Cardiac muscle cell (in vitro differentiated cells and primary cell): ENCODE measurements at places on chromosomes 5 and 9. TPM values are rescaled to one million over a fixed set of nuclear protein-coding genes. Genes with fewer than 3 reads are reported as not detected.

The SPATA31A5 gene
- polyA plus RNA-seq, result not detected in 2 replicates

The RASGRF2 gene
- 0.33 and 0.72 TPM in 2 replicates for polyA plus RNA-seq

The HTR1A gene
- polyA plus RNA-seq, result not detected in 2 replicates

The LCN10 gene
- polyA plus RNA-seq, result 0.25 and 0.71 TPM in 2 replicates

The SLC6A18 gene
- polyA plus RNA-seq, result not detected in 2 replicates

The TEX53 gene
- polyA plus RNA-seq, result not detected in 2 replicates

The CARTPT gene
- not detected in 2 replicates for polyA plus RNA-seq

The SHOC1 gene
- 0.12 and 0.37 TPM in 2 replicates for polyA plus RNA-seq

The GABRP gene
- 0.46 TPM in 1 of 2 replicates, not detected in the other for polyA plus RNA-seq

DNA sequence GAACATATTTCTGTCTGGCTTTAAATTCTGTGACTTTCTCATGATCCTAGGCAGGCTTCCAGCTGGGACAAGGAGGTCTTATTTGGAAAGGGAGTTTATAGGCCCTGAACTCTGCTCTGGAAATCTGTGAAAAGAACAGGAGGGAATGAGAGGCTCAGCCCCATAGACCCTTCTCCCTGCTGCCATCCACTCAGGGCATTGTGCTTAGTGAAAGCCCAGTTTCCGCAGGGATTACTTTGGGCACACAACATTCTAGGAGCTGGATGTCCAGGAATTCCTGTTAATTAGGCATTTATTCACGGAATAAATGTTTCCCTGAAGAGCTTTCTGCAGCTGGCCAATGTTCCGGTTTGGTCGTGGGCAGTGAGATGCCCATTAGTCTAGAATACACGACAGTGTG, 32.7 kb upstream of the COL15A1 start:
- DNase-seq, result no peak
- no peak overlapping the region for H3K27ac ChIP-seq
- no peaks in the 10 kb centered on the region for H3K4me1 ChIP-seq
- H3K4me3 ChIP-seq, result no peak overlapping the region
- no peaks in the 10 kb centered on the region for H3K27me3 ChIP-seq
- no peaks in the 10 kb centered on the region for H3K36me3 ChIP-seq

DNA sequence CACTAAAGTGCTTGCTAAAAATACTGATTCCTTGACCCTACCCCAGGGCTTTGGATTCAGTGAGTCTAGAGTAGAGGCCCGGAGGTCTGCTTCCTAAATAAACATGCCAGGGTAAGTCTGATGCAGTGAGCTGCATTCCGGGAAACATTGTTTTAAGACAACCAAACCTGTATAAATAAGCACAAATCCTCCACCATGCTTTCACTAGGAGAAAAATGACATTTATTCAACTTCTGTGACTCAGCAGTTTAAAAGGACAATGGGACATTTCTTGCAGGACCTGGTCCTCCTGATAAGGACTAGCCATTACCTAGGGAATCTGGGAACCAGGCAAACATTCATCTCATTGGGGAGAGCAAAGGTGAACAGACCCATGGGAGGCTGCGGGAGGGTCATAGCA, 335.3 kb downstream of the MLLT3 start:
- H3K36me3 ChIP-seq, result no peaks in the 10 kb centered on the region
- no peak overlapping the region for H3K27ac ChIP-seq
- H3K4me3 ChIP-seq, result no peak overlapping the region

GRCh38 chr9:89154651-89155336, 23.8 kb downstream of the SHC3 start:
- no peaks in the 10 kb centered on the region for H3K27me3 ChIP-seq
- H3K4me1 ChIP-seq, result no peaks in the 10 kb centered on the region
- DNase-seq, result no peak
- no peak overlapping the region for H3K4me3 ChIP-seq
- no peaks in the 10 kb centered on the region for H3K36me3 ChIP-seq
- H3K27ac ChIP-seq, result no peak overlapping the region

GRCh38 chr5:76960004-76960625, 7.3 kb downstream of the CRHBP start:
- no peaks in the 10 kb centered on the region for H3K4me1 ChIP-seq
- DNase-seq, result peak; percentile 30
- no peak overlapping the region for H3K27ac ChIP-seq
- H3K27me3 ChIP-seq, result peaks cover 12% of the 10 kb centered on the region
- no peaks in the 10 kb centered on the region for H3K36me3 ChIP-seq

DNA sequence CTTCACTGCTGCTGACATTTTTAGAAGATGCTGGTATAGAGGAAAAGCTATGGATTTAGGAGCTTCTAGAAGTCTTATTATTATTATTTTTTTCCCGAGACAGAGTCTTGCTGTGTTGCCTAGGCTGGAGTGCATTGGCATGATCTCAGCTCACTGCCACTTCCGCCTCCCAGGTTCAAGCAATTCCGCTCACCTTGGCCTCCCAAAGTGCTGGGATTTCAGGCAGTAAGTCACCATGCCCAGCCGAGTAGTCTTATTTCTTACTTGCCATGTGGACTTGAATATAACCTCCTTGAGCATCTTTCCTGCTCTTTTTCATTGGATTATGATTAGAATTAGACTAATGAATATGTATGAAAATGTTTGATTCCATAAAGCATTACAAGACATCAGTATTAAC, 119.5 kb downstream of the NR3C1 start:
- DNase-seq, result no peak
- no peak overlapping the region for H3K4me3 ChIP-seq
- H3K27ac ChIP-seq, result no peak overlapping the region
- no peaks in the 10 kb centered on the region for H3K27me3 ChIP-seq
- no peaks in the 10 kb centered on the region for H3K36me3 ChIP-seq
- no peaks in the 10 kb centered on the region for H3K4me1 ChIP-seq

DNA sequence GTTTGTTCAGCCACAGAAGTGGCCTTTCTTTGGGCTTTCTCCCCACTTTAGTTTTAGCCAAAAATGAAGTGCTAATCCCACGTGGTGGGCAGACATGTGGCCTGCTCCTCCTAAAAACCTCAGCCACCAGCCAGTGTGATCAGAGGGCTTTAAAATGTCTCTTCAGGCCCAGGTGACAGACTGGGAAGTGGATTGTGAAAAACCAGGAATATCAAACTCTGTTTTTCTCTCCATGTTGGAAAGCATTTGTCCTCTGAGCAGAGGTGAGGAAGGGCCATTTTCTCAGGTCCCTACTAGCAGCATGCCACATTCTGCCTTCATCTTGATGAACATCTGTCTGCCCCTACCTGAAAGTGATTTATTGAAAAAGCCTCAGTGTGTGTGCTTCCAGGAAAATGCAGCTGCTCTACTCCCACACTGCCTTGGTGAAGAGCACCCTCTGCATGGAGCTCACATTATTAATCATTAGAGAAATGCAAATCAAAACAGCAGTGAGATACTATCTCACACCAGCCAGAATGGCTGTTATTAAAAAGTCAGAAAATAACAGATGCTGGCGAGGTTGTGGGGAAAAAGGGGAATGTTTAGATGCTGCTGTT, 181.2 kb upstream of the DMAC1 start:
- no peaks in the 10 kb centered on the region for H3K27me3 ChIP-seq
- no peak overlapping the region for H3K4me3 ChIP-seq
- H3K4me1 ChIP-seq, result peaks cover 39% of the 10 kb centered on the region
- no peak for DNase-seq

DNA sequence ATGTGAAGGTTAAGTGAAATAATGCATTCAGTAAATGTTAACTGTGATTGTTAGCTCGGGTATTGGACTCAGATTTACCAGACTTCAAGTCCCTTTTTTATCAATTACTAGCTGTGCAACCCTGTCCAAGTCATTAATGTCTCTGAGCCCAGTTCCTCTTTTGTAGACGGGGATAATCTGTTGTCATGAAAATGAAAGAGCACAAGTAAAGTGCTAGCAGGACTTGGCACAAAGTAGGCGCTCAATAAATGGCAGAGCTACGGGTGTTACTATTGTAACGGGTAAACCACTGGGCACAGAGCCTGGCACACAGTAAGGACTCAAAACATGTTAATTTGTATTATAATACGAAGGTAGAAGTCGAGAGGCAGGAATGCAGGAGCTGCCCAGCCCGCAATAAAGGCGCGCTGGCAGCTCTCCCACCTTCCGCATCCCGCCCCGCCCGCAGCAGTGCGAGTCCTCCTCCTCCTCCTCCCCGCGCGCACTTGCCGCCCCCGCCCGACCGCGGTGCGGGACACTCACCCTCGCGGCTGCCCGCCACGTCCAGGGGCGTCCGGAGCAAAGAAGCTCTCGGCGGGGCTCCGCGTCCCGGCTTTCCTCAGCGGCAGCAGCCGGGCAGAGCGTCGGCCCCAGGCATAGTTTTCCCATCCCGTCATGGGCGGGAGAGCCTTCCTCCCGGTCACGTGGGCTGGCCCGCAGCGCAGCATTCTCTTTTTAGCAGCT, at the start of gene C1QTNF2:
Gene C1QTNF2 (minus strand): TSS at position 637 of the 723 bp plus-strand sequence. CDS start 15,615 bp downstream, outside the sequence.
- H3K4me1 ChIP-seq, result no peaks in the 10 kb centered on the region
- H3K36me3 ChIP-seq, result no peaks in the 10 kb centered on the region
- H3K27me3 ChIP-seq, result peaks cover 62% of the 10 kb centered on the region
- H3K4me3 ChIP-seq, result peak within 1 kb of the TSS; percentile 36
- peak; percentile 64 for DNase-seq

- DNase-seq, result peak; percentile 73
- H3K27ac ChIP-seq, result no peak overlapping the region
- H3K36me3 ChIP-seq, result no peaks in the 10 kb centered on the region
Observed at GRCh38 chr5:158390577-158390976, 531.6 kb upstream of the CLINT1 start.

- peaks cover 28% of the 10 kb centered on the region for H3K4me1 ChIP-seq
- no peaks in the 10 kb centered on the region for H3K27me3 ChIP-seq
- DNase-seq, result no peak
- H3K4me3 ChIP-seq, result no peak overlapping the region
- H3K36me3 ChIP-seq, result no peaks in the 10 kb centered on the region
Observed at GRCh38 chr5:150615141-150615699, 25.2 kb upstream of the SYNPO start.

DNA sequence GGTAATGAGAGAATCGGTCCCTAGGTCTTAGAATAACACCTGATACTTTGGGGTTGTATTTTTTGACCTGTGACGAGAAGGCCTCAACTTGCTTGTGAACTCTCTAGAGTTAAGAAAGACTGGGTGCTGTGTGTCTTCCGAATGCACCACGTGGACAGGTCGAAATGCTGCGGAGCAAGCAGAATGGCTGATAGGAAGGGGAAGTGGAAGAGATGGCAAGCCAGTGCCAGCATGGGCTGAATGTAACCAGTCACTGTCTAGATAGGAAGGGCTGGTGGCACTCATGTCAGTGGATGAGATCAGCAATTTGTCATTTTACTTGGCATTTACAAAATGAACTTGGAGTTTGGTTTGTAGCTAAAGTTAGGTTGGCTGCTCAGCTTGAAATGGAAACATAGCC, 5.6 kb downstream of the OTULINL start:
- H3K27ac ChIP-seq, result no peak overlapping the region
- DNase-seq, result no peak
- no peaks in the 10 kb centered on the region for H3K36me3 ChIP-seq
- peaks cover 25% of the 10 kb centered on the region for H3K27me3 ChIP-seq
- H3K4me1 ChIP-seq, result no peaks in the 10 kb centered on the region

DNA sequence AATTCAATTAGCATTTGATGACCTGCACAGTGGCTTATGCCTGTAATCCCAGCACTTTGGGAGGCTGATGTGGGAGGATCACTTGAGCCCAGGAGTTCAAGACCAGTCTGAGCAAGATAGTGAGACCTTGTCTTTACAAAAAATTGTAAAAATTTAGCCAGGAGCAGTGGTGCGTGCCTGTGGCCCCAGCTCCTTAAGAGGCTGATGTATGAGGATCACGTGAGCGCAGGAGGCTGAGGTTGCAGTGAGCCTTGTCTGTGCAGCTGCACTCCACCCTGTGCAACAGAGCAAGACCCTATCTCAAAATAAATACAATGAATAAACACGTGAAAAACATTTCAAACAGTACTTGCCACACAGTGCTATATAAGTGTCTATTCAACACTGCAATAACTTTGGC, 4.2 kb downstream of the ABCA1 start:
- no peak overlapping the region for H3K27ac ChIP-seq
- no peaks in the 10 kb centered on the region for H3K36me3 ChIP-seq
- H3K27me3 ChIP-seq, result no peaks in the 10 kb centered on the region
- no peak overlapping the region for H3K4me3 ChIP-seq
- H3K4me1 ChIP-seq, result peaks cover 13% of the 10 kb centered on the region

GRCh38 chr5:50898966-50899365, 232.5 kb downstream of the PARP8 start:
- H3K27ac ChIP-seq, result no peak overlapping the region
- H3K4me1 ChIP-seq, result no peaks in the 10 kb centered on the region
- no peaks in the 10 kb centered on the region for H3K27me3 ChIP-seq
- no peak for DNase-seq

DNA sequence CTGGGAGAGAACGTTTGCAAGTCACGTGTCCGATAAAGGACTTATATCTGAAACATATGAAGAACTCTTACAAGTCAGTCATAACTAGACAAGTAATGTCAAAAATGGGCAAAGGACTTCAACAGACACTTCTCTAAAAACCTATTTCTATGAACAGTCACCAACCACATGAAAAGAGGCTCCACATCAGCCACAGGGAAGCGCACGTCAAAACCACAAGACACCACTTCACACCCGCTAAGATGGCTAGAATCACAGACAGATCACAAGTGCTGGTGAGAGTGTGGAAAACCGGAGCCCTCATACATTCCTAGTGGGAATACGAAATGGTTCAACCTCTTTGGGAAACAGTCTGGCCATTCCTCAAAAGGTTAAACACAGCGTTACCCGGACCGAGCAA, 11.5 kb upstream of the CARD9 start:
- no peak overlapping the region for H3K4me3 ChIP-seq
- no peaks in the 10 kb centered on the region for H3K27me3 ChIP-seq
- H3K4me1 ChIP-seq, result no peaks in the 10 kb centered on the region
- no peak for DNase-seq
- H3K27ac ChIP-seq, result no peak overlapping the region

GRCh38 chr5:33321026-33321425, 119.7 kb upstream of the TARS1 start:
- no peak for DNase-seq
- H3K27me3 ChIP-seq, result peaks cover 4% of the 10 kb centered on the region
- no peak overlapping the region for H3K27ac ChIP-seq
- no peaks in the 10 kb centered on the region for H3K36me3 ChIP-seq
- H3K4me1 ChIP-seq, result peaks cover 5% of the 10 kb centered on the region
- H3K4me3 ChIP-seq, result no peak overlapping the region

- no peak overlapping the region for H3K27ac ChIP-seq
- no peaks in the 10 kb centered on the region for H3K4me1 ChIP-seq
- H3K27me3 ChIP-seq, result no peaks in the 10 kb centered on the region
- no peak for DNase-seq
- no peak overlapping the region for H3K4me3 ChIP-seq
Observed at GRCh38 chr9:77582525-77582924, 65.6 kb downstream of the GNA14 start.

DNA sequence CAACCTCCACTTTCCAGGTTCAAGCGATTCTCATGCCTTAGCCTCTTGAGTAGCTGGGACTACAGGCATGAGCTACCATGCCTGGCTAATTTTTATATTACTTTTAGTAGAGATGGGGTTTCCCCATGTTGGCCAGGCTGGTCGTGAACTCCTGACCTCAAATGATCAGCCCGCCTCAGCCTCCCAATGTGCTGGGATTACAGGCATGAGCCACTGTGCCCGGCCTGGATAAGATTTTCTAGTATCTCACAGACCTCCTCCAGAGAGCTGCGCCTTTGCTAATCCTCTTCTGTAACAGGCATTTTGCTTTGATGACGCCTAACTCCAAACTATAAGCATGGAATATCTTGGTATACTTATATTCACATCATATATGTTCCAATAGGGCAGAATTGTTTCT, 99.4 kb downstream of the FSTL4 start:
- H3K4me3 ChIP-seq, result no peak overlapping the region
- H3K36me3 ChIP-seq, result no peaks in the 10 kb centered on the region
- no peak for DNase-seq
- no peak overlapping the region for H3K27ac ChIP-seq
- H3K27me3 ChIP-seq, result no peaks in the 10 kb centered on the region

GRCh38 chr5:154447089-154447725, 1.4 kb downstream of the SAP30L start:
- H3K4me3 ChIP-seq, result peak overlapping the region; percentile 97
- H3K27me3 ChIP-seq, result no peaks in the 10 kb centered on the region
- peak overlapping the region; percentile 68 for H3K27ac ChIP-seq
- DNase-seq, result no peak
- H3K36me3 ChIP-seq, result peaks cover 9% of the 10 kb centered on the region
